ENCODE measurements at places on chromosomes 1 and 21.
A peak's percentile ranks its signal among the peaks of the same experiment; 100 is the strongest.

DNA sequence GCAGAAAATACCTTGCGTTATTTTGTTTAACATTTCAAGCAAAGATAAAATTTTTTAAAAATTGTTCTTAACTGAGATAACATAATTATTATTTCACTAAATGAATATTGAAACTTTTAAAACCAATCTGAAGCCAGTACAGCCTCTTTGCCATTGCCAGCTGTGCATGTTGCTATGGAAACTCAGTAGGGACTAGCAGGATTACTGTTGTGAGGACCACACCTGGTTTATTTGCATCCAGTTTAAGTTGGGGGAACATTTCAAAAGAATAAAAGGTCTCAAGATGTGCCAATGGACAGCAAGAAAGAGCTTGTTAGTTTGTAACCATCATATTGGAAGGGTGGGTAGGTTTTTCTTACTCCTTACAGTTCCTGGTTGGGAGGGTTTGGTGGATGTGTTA is 80.7 kb downstream of the POU2F1 start:
- peak; percentile 29 for DNase-seq

DNA sequence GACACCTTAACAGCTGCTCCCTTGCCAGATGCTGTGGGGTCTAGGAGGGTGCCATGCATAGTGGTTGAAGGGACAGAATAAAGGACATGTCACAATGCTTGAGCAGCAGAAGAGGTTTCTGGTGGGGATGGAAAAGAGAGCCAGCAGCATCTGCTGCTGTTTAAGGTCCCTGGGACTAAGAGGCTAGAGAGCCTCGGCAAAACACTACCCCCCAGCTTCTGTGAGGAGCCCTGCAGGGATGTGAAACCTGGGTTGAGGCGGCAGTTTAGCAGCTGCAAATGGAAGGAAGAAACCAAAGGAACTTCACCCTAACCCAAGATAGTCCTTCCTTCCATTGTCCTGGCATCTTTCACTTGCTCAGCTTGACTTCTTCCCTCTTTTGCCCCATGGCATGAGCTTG is 39.4 kb downstream of the PLXNA2 start:
- DNase-seq = no peak

DNA sequence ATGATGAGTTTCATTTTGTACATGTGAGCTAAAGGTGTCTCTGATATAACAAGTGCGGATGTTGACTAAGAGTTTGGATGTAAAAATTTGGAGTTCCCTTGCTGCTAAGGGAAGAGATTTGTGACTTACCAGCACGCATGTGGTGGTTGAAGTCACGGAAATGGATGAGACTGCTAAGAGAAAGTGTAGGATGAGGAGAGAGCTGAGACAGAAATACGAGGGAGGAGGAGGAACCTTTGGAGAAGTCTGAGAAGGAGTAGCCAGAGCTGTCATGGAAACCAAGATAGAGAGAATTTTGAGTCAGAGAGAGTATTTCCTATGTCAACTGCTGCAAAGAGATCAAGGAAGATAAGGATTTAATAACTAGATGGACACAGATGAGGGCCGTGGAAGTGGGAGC is 106.5 kb upstream of the COL24A1 start:
- no peak for DNase-seq

DNA sequence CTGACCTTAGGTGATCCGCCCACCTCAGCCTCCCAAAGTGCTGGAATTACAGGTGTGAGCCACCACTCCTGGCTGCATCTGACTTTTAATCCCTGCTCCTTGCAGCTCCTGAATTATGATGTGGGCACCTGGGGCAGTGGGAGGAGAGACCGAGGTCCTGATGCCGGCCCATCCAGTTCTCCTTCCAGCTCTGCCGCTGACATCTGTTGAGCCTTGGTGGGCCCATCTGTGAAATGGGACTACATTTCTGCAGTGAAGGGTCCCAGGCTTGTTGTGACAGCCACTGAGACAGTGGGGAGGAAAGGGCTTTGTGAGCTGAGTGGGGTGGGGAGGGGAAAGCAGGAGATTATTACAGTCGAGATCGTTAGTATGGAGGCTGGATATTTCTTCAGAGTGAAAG is 11.8 kb downstream of the PLA2G2F start:
- no peak for DNase-seq

DNA sequence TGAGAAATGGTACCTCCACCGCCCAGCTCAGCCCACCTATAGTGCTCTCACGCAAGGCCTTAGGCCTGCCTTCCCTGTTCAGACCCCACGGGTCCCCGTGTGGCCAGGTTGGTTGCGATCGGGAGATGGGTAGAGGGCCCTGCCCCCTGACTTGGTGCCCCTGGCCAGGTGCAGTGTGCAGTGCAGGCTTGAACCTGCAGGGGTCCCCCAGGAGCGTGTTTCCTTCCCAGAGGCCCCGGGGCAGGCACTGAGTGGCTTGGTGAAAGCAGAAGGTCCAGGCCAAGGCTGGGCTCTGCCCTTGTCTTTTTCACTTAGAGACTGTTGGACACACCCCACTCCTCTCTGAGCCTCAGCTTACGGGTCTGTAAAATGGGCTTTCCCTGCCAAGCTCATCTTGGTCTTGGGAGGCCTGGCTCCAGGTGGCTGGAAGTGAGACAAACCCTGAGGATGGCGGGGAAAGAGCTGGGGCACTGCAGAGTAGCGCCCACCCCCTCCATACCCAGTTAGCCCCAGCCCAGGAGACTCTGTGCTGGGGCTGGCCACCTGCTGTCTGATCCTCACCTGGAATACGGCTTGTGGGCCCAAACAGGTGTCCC is 9.3 kb upstream of the HES5 start:
- no peak for DNase-seq

DNA sequence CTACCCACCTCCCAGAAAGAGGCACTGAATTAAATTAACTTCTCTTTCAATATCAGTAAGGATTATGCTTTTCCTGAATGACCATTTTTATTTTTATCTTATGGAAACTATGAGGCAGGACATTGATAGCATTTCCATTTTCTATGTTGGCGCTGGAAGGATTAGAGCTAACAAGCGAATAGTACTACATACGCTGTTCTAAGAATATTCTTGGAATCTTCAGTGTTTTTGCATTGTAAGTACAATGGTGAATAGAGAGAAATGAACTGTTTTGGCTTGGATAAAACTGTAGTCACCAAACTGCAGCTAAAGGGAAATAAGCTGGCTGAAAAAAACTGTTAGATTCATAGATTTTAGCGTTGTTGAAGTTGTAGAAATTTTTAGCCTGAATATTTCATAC is 779.0 kb upstream of the ADGRL4 start:
- no peak for DNase-seq

GRCh38 chr1:7549277-7550161 is 221.6 kb upstream of the VAMP3 start:
- no peak for DNase-seq

DNA sequence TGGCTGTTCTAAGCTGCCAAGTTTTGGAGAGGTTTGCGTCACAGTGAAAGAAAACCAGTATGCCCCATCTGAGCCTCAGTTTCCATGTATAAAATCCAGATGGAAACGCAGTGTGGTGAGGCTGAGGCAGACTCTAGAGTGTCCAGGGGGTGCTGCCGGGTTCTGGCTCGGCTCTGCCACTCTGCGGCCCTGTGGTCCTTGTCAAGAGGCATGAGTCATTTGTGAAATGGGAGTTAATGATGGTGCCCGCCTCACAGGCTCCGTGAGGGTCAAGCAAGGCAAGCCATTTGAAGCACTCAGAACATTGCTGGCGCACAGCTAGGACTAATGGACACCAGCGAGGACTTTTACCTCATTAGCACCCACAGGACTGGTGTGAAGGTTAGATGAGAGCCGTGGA is 214.3 kb downstream of the PTPRU start:
- DNase-seq = no peak
